ENCODE measurements at places on chromosomes 3 and 15.

DNA sequence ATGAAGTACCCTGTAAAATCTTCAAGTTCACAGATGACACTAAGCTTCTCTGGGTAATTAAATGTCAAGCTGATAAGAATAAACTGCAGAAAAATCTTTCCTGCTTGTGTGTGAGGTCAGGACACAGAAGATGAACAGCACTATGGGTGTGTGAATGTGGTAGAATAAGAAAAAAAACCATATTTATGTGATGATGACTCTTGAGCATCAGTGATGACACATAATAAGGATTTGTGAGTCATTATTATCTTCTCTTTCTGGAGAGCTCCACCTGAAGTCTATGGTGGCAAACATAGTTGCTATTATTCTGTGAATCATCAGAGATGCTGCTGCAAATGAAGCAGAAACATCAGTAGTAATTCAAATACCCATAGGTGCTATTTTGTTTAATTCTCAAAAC, 422.4 kb downstream of the DIPK2A start:
- DNase-seq = no peak

- no peak for DNase-seq
These were observed 95.8 kb upstream of the GOLGA8J start for GRCh38 chr15:29986946-29987345.

- DNase-seq = no peak
These were observed 32.7 kb downstream of the PLD1 start for GRCh38 chr3:171777596-171777995.

- no peak for DNase-seq
These were observed 210.8 kb downstream of the STT3B start for GRCh38 chr3:31743331-31744089.

GRCh38 chr15:57703387-57703786, 3.1 kb upstream of the POLR2M start:
- no peak for DNase-seq
